Smooth muscle cell of the brain vasculature (primary cell): ENCODE measurements at places on chromosomes 13 and 19.

DNA sequence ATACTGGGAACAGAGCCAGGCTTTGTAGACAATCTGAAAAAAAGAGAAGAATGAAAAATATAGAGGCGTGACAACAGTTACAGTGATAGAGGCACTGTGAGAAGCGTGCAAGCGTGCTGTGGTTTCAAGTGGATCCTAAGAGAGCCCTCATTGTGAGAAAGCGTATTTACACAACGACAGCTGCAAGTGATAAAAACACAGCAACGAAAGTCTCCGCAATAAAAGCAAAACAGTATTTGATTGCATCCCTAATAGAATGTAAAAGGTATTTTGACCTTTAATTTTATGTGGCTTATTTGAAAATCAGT lies 642.7 kb upstream of the ARGLU1 start:
- DNase-seq, result no peak

- DNase-seq, result no peak
Measured at GRCh38 chr19:47257411-47258169, 1.3 kb downstream of the CCDC9 start.

DNA sequence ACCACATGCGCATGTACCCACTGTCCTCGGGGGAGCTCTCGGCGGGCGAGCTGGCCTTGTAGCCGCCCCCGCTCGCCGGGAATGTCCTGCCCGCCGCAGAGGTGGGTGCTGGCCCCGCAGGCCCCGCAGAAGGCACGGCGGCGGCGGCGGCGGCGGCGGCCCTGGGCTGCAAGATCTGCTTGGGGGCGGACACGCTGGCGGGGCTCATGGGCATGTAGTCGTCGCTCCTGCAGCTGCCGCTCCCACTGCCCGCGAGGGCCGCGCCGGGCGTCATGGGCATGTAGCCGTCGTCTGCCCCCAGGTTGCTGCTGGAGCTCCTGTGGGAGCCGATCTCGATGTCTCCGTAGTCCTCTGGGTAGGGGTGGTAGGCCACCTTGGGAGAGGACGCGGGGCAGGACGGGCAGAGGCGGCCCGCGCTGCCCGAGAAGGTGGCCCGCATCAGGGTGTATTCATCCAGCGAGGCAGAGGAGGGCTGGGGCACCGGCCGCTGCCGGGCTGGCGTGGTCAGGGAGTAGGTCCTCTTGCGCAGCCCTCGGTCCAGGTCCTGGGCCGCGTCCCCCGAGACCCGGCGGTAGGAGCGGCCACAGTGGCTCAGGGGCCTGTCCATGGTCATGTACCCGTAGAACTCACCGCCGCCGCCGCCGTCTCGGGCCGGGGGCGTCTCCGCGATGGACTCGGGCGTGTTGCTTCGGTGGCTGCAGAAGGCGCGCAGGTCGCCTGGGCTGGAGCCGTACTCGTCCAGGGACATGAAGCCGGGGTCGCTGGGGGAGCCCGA lies 2.4 kb downstream of the IRS2 start:
- no peak for DNase-seq

GRCh38 chr13:26758496-26759157 lies 2.0 kb downstream of the GPR12 start:
- DNase-seq, result no peak

GRCh38 chr19:43606569-43607229 lies 5.2 kb upstream of the SRRM5 start:
- no peak for DNase-seq

DNA sequence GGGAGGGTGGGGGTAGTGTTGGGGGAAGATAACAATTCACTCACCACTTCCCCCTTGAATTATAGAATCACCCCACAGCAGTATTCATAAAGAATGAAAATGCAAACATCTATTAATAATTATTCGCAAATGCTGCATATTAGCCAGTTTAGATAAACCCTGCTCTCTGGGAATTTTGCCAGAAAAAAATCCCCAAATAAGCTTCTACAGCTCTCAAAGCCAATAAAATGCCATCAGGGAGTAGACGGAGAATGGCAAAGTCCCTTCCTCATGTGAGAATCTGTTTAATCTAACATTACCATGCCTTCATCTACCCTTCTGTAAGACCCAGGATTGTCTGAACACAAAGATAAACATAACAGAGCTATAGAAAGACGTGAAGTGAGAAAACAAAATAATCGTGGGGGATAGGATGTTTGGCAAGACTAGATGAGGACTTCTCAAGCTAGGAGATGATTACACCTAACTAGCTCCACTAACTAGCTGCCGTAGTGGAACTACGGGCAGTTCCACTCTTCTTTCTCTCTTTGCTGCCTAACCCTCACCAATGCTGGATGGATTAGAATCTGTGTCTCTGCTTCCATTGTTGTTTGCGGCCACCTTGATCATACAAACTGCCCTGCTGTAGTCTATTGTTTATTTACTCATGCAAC lies 32.4 kb upstream of the CACNA1A start:
- DNase-seq, result no peak

- no peak for DNase-seq
Measured at GRCh38 chr13:51594432-51594831, 10.2 kb downstream of the WDFY2 start.

- DNase-seq, result no peak
Measured at GRCh38 chr19:29596885-29597525, 9.1 kb upstream of the POP4 start.

GRCh38 chr13:44223770-44224444 lies 149.7 kb upstream of the SERP2 start:
- no peak for DNase-seq

DNA sequence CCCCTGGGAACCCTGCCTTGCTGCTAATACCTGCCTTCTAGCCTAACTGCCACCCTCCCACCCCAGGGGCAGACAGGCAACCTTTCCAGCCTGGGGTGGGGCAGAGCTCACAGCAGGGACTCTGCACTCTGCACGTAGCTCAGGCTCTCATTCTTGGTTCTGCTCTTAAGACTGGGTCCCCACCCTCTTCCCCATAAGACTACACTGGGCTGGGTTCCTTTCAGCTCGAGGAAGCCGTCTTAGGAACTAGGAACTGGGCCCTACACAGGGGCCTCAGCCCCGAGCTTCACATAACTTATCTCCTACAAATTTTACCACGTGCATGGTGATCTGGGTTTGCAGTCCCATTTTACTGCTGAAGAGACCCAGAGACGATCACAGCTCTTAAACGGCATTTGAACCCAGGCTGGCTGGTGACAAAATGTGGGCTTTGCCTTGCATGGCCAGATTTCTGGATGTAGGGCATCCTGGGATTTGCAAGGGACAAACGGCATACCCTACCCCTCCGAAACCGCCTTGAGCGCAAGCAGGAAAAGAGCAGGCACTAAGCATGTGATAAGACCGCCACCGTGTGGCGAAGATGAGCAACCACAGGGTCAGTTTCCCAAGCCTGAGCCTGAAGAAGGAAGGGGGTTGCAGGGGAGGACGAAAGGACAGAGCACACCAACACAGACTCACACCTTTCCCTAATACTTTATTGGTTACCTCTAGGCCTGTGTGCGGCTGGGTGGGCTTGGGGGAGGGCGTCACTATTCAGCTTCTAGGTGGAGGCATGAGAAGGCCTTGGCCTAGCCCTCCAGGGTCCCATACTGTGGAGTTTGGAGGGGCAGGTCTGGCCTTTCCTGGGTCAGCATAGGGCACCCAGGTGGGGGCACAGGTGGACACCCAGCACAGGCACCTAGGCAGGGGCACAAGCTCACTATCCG lies 5.1 kb downstream of the JUNB start:
- no peak for DNase-seq

DNA sequence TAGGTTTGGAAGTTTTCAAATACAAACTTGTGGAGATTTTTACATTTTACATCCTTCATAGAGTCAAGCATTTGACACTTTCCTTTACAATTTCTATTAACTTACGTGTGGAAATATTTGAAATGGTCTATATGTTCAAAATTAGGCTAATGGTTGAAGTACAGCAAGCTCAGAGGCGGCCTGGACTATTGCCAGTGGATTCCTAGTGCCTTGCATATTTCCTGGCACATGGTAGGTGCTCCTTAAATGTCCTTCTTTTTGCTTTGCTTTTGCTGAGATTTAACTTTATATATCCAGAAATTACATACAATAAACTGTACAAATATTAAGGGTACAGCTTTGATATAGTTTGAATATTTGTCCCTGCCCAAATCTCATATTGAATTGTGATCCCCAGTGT lies 93.9 kb downstream of the UBL3 start:
- no peak for DNase-seq

GRCh38 chr13:47184321-47184720 lies 287.5 kb upstream of the HTR2A start:
- no peak for DNase-seq

GRCh38 chr13:38763446-38764381 lies 76.8 kb downstream of the FREM2 start:
- DNase-seq, result peak; percentile 4

DNA sequence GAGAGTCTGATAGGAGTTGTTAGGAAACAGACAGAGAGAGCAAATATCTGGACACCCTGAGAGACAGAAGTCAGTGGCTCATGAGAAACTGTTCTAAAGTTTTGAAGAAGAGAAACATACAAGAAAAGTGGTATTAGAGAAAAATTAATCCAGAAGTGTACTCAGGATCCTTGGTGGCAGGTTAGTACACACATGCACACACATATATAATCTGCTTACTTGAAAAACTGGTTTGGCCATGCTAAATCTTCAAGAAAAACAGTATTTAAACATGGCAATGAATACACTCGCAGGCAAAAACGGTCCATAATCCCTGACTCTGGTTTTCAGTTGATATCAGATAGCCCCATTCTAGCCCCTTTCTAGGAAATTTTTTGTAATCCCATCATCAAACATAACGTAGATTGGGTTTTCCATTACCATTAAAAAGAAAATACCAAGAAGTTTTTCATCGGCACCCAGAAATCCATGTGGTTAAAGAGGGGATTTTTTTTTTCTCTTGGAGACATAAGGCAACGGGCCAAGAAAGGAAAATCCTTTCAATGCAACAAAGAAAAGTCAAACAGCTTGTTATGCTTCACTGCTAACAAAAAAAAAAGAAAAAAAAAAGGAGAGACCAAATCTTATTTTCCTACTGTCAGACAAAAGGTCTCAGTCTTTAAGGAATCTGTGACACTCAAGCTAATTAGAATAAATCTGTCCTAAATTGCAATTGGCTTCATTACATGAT lies 178.0 kb upstream of the MIR17HG start:
- DNase-seq, result no peak

GRCh38 chr19:11617180-11618062 lies 20.1 kb downstream of the ZNF627 start:
- DNase-seq, result no peak

DNA sequence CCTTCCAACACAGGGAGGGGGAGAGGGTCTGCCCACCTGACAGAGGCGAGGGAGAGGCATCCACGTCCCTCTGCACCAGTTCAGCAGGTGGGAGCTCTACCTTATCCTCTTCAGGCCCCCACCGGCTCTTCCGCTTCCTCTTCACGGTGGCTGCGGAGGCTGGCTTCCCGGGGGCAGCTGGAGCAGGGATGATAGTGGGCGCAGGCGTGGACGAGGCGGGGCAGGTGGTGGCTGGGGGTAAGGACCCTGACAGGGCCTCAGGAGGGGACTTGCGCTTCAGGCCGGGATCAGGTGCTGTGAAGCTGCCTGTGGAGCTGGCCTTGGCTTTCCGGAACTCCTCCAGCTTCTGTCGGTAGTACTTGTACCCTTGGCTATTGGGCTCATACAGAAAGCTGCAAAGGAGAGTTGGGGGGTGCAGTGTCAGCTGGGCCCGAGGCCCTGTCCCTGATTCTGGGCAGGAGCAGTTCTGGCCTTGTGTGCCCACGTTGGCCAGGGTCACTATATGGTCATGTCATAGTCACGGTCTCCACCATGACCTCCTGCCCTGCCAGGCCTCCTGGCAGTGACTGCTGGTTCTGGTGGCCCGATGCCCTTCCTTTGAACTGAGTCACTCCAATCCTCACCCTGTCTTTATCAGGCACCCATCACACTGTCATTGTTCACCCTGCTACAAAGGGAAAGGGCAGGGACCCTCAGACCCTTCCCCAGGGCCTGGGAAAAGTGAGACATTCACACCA lies 23.2 kb downstream of the SUGP1 start:
- no peak for DNase-seq

DNA sequence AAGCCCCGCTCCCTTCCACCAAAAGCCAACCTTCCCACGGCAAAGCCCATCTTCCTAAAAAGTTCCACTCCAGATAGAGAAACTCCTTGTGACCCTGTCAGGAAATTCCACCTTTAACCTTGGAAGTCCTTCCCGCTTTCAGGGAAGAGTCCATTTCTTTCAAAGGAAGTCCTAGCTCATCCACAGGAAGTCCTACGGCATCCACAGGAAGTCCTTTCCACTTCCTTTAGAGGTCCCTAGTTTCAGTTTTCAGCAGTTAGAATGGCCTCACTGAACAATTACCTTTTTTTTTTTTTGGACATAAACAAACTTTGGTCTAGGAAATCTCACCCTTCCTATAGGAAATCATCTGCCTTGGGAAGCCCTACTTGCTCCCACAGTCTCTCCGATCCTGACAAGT lies 31.7 kb downstream of the TRPM4 start:
- no peak for DNase-seq
